ENCODE measurements at places on chromosomes 5 and 9. TPM values are rescaled to one million over a fixed set of nuclear protein-coding genes. Genes with fewer than 3 reads are reported as not detected.

Gene NEK6
- total RNA-seq: 18.9 TPM

Gene GARIN3
- not detected for total RNA-seq

Gene TMEM252
- not detected for total RNA-seq

Gene AIF1L
- total RNA-seq: 0.30 TPM

Gene OSMR
- not detected for total RNA-seq

Gene ENDOG
- total RNA-seq: 19.1 TPM

Gene PCDHAC1
- not detected for total RNA-seq

Gene HBEGF
- total RNA-seq: 67.9 TPM

Gene OR13C5
- total RNA-seq: not detected

Gene PAEP
- not detected for total RNA-seq

Gene PHPT1
- 82.3 TPM for total RNA-seq

Gene IFNA6
- total RNA-seq: not detected

Gene PTCD2
- 7.5 TPM for total RNA-seq

Gene SURF1
- total RNA-seq: 37.6 TPM

Gene PCAT7
- not detected for total RNA-seq

Gene CCNJL
- total RNA-seq: not detected
